SW 1271 (cell line): ENCODE measurements at places on chromosomes 13 and 19.

- DNase-seq, result no peak
Observed at GRCh38 chr13:52862358-52863206, 14.1 kb upstream of the PCDH8 start.

DNA sequence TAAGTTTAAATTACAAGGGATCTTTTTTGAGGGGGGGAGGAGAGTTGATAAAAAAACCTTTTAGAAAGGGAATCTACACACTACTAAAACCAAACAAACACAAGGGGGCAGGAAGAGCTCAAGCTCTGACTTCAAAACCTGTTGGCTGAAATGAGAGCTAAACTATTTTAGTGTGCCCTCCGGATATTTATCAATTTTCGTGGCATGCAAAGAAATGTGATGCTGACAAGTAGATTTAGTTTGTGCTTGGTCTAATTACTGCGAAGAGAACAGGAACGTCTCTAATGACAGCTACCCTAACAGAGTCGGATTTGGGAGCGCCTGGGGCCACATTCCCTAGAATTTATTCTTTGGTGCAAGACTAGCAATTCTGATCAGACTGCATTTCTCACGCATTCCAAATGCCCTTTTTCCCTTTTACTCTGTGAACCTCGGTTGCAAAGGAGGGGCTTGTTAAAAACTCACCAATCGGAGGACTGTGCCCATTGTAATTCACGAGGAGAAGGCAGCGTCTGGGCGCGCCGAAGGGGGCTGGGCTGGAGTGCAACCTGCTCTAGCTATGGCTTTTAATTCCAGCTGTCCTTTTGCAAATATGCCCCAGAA, 802 bp upstream of the FREM2 start:
- DNase-seq, result no peak

GRCh38 chr13:40540328-40541044, 126.0 kb downstream of the FOXO1 start:
- DNase-seq, result peak; percentile 57

GRCh38 chr13:38690231-38690630, 3.4 kb downstream of the FREM2 start:
- no peak for DNase-seq

- DNase-seq, result peak; percentile 21
Observed at GRCh38 chr19:42352301-42353259, 27.1 kb downstream of the MEGF8 start.

- DNase-seq, result no peak
Observed at GRCh38 chr19:1315470-1316166, 29.9 kb downstream of the EFNA2 start.

- no peak for DNase-seq
Observed at GRCh38 chr13:110262508-110263291, 44.3 kb downstream of the COL4A1 start.

DNA sequence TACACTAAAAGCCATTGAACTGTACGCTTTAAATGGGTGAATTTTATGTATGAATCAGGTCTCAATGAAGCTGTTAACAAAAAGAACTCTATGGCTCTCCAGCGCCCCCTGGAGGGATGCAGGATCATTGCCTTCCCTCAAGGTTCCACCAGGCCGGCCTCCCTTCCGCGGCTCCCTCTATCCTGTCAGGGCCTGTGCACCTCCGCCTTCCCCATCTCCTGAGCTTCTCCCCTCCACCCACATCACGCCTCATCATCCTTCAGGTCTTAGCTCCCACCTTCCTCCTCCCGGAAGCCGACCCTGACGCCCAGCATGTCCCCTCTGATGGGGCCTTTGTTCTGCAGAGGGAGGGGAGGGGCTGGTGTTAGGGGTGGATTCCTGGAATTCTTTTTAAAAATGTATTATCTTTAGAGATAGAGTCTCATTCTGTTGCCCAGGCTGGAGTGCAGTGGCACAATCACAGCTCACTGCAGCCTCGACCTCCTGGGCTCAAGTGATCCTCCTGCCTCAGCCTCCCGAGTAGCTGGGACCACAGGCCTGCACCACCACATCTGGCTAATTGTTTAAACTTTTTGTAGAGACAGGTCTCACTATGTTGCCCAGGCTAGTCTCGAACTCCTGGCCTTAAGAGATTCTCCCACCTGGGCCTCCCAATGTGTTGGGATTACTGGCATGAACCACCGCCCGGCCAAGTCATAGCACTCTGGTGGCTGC, 27.7 kb downstream of the MEIS3 start:
- no peak for DNase-seq

GRCh38 chr19:3982701-3983541, 2.3 kb downstream of the EEF2 start:
- no peak for DNase-seq

DNA sequence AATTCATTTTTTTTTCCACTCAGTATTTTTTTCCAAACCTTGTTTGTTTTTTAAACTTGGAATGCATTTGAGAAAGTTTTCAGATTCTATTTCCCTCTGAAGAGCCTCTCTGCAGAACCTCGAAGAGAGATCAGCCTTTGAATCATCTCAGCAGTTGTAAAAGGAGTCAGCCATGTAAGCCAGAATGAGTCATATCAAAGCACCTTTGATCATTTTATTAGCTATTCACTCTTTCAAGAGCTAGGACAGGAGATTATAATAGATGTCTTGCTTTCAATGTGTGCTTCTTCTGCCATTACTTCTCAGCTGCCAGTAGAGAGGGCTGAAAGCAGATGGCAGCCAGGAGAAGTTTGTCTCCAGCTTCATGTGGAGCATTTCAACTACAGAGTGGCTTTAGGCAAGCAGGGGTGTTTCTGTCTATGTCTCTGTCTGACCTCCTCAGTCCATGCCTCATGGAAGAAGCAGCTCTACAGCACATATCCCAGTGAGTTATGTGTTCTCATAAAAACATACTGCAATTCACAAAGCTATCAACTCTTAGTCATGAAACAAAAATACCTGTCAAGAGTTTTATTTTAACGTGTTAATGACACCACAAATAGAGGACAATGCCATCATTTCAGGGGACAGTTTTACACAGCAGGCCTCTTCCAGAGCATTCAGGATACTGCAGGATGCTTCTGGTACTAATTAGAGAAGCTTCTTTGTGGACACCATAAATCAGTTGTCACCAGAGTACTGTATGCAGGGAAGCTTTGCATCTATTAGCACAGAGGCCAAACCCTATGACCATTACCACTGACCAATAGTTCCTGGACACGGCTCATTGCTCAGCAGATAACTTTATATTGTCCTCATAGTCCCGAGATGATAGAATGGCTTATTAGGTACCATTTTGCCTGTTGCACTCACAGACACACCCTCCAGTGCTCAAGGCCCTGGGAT, 94.3 kb downstream of the NHLRC3 start:
- no peak for DNase-seq

DNA sequence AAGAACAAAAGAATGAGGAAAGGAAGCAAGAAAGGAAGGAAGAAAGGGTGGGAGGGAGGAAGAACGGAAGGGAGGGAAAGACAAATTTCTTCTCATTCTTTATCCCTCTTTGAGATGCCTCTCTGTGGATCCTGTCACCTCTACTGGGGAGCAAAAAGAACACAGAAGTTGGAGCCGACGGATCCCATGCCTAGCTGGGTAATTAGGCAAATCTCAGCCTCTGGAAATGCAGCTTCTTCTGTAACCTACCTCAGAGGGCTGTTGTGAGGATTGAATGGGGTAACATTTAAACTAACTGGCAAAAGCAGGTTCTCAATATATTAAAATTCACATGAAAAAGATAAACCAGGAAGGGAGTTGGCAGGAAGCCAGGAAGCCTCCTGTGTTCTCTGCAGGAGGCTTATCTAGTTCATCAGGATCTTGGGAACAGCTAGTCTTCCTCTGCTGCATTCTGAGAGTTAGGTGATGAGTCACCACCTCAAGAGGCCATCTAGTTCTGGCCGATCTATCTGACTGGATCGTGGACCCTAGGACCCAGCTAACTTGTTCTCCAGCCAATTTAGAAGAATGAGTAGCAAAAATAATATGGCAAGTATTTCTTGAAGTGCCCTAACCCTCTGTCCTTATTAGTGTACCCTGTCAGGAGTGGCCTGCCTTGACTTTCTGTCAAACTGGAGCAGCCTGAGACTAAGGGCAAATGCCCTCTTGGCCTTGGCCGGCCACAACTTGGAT, 15.2 kb upstream of the CPB2 start:
- peak; percentile 10 for DNase-seq

DNA sequence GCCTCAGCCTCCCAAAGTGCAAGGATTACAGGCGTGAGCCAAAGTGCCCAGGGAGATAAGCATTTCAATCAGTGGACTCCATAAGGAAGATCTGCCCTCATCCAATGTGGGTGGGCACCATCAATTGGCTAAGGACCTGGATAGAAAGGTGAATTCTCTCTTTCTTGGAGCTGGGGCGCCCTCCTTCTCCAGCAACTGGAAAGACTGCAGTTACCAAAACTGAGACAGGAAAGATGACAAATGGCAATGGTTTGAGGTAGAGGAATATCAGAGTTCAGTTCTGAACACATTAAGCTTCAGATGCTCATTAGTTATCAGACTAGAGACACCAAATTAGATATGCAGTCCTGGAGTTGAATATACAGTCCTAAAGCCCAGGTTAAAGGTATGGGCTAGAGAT, 10.5 kb upstream of the ELF1 start:
- DNase-seq, result no peak

DNA sequence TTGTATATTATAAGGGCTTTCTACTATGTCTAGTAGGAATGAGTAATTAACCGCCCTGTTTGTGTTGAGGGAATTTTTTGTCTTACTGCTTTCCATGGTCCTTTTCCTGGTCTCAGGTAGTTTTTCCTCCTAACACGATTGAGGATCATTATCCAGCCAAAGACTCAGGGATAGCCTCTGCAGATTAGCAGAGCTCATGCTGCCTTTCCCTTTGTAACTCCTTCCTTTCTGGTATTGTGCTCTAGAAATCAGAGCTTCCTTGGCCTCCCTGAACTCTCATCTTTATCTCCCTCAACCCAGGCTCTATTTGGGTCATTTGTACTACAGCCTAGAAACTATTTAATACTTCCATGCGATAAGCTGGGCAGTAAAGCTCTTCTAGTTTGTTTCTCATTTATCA, 142.1 kb downstream of the PDS5B start:
- no peak for DNase-seq

DNA sequence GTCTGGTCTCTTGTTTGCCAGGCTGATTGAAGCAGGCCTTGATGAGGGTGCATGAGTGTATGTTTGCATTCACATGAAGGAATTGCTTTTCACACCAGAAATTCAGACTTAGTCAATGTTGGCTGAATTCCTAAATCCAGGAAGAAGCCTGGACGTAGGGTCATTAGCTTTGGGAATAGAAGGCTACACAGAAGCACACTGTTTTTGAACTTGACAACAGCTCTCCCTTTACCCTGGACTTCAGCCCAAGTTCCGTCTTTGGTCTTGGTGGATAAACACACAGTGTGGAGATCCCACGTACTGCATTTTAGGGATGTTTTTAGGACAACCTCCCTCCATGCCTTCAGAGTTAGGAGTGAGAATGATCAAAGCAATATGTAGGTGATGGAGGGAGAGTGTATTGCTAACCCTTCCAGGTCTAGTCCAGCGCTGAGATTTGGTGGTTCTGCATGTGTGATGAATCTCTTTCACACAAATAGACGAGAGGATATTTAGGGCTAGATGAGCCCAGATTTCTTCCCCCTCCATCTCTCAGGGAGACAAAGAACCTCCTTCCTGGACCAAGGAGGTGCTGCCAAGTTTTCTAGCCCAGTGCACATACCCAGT, 22.8 kb downstream of the TM6SF2 start:
- no peak for DNase-seq

GRCh38 chr19:377801-378581, 31.0 kb downstream of the C2CD4C start:
- no peak for DNase-seq

- DNase-seq, result no peak
Observed at GRCh38 chr19:29233591-29233990, 20.6 kb upstream of the UQCRFS1 start.

- DNase-seq, result no peak
Observed at GRCh38 chr13:27673911-27674310, 52.2 kb downstream of the POLR1D start.

- DNase-seq, result no peak
Observed at GRCh38 chr19:1408300-1409203, 1.2 kb downstream of the DAZAP1 start.

GRCh38 chr13:98129059-98129746, 13.7 kb upstream of the FARP1 start:
- DNase-seq, result peak; percentile 14

DNA sequence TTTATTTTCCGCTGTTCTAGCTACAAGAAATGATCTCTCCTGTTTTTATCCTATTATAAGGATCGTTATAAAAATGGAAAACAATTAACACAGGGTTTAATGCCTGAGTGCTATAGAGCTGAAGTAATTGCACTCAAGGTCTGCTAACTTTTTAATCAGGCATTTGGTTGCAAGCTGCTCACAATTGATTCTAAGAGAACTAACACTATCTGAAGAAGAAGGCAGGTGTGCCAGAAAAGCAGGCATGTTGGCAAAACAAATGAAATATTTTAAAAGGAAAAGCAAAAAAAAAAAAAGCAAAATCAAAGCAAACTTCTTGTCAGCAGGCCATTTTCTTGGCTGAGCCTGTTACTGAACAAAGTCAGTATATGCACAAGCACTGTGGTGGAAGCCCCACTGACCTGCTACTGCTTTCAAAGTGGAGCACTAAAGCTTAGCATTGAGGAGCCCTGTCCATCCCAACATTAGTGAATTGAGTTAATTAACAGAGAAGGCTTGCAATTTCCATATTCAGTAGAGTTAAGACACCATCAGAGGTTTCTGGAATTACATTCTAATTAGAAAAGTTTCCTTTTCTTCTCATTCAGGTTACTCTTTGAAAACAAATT, 574.2 kb downstream of the PCDH9 start:
- no peak for DNase-seq

DNA sequence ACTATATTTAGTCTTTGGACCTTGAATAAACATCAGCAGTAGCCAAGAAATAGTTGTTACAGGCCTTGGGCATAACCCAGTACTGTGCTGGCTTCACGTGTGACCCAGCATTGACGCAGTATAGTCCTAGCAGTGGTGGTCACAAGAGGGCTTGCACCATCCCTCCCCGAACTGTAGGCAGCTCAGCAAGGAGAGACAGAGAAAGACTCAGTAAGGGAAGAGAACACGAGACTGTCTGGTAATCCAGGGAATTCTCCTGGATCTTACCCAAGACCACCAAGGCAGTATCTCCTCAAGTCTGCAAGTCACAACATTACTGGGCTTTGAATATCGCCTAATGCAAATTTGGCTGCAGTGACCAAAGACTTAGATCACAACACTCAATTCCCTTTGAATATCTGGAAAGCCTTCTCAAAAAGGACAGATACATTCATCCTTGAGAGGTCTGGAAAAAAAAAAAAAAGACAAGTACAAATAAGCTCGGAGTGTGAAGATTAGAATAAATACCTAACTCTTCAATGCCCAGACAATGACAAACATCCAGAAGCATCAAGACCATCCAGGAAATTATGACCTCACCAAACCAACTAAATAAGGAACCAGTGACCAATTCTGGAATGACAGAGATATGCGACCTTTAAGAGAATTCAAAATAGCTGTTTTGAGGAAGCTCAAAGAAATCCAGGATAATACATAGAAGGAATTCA, 39.7 kb downstream of the CAB39L start:
- DNase-seq, result no peak

GRCh38 chr19:39046037-39046821, 13.9 kb upstream of the FBXO27 start:
- no peak for DNase-seq
